ENCODE measurements at places on chromosomes 6 and 20.

- no peak for DNase-seq
Measured at GRCh38 chr6:90386399-90387382, 90.0 kb upstream of the BACH2 start.

GRCh38 chr6:118502169-118502568, 45.9 kb upstream of the PLN start:
- peak; percentile 2 for DNase-seq

DNA sequence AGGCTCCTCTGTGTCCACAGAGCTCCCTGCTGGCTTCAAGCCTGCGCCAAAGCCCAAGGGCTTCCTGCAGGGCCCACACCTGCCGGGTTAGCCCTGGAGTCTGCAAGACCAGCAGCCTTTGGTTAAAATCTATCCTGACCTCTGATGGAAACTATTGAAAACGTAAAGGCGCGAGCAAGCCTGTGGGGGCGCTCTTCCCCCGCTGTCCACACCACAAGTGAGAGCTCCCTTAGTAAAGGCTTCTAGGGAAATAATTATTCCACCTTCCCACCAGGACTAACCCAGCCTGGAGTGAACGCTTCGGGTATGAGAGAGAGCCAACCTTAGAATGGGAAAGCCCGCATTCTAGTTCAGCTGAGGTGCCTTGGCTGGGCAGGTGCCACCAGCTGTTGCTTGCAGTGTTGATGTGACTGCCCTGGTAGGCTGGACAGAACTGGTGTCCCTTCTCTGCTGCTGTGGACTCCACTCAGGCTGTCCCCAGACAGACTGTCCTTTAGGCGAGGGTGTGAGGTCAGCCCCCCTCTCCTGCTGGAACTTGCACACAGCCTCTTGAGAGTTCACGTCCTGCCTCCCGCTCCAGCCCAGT, 68.7 kb downstream of the SYTL3 start:
- DNase-seq = no peak

GRCh38 chr6:40319124-40319523, 268.0 kb downstream of the LRFN2 start:
- DNase-seq = no peak

GRCh38 chr6:166589786-166590574, 3.5 kb upstream of the RAMACL start:
- DNase-seq = peak; percentile 38
